NCI-H187 treated with DMSO at 0.1 percent for 48 hours (cell line): ENCODE measurements at places on chromosomes 5 and 9.

GRCh38 chr9:110058304-110058953, 149.5 kb downstream of the C9orf152 start:
- no peak for DNase-seq

DNA sequence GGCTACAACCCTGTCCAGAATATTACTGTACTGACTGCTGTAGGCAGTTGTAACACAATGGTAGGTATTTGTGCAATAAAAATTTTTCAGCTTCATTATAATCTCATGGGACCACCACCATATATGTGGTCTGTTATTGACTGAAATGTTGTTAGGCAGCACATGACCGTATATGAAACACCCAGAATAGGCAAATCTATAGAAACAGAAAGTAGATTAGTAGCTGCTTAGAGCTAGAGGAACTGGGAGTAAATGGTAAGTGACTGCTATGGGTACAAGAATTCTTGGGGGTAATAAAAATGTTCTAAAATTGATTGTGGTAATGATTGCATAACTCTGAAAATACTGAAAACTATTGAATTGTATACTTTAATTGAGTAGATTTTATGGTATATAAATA, 185.7 kb downstream of the ESM1 start:
- DNase-seq: no peak

DNA sequence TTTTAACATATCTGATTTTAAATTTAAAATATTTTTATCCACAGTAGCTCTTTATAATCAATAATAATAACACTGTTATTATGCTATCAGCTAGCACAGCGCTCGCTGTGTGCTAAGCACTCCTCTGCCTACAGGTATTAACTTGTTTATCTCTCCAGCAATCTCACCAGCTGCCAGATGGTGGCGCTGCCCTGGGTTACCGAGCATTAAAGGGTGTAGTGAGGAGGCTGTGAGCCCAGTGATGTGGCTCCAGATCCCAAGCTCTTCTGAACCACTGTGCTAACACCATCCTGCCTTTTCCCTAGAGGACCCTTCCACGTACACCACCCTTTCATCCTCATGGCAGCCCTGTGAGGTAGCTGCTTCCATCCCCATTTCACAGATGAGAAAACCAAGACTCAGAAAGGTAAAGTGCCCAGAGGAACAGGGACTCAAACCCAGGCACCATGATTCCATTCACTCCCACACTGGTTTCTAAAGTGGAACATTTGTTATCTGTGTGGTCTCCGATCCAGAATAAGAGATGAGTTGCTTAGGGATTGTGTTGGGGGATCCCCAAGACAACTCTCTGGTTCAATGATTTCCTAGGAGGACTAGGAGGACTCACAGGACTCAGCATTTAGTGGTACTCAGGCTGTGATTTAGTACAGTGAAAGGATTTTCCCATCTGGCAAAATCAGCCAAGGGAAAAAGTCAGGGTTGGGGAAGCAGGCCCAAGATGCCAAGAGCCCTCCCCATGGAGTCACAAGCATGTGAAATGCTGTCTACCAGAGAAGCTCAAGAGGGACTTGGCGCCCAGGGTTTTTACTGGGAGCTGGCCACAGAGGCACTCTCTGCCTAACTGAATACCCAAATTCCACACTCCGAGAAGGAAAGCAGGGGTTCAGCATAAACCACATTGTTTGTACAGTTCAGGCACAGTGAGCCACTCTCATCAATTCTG, 7.0 kb downstream of the IGFBPL1 start:
- no peak for DNase-seq

DNA sequence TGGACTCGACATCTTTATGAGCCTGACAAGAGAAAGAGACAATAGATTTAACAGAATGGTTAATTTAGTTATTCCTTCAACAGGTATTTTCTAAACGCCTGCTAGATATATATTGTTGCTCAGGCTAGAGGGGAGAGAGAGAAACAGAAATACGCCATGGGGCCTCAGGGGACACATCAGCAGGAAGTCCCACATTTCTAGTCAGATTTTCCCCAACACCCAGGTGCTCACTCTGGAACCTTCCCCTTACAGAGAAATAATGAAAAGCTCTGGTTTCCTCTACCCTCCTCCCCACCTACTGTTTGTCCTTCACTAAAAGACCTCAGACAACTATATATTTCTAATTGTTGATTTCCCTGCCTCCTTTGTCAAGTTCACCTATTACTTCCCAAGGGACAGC, 130.3 kb upstream of the TBC1D2 start:
- DNase-seq: no peak

GRCh38 chr5:33721491-33722200, 170.1 kb downstream of the ADAMTS12 start:
- no peak for DNase-seq

GRCh38 chr5:139961435-139962157, 81.5 kb downstream of the NRG2 start:
- no peak for DNase-seq

GRCh38 chr5:109483395-109483971, 73.7 kb upstream of the PJA2 start:
- no peak for DNase-seq

- DNase-seq: no peak
Observed at GRCh38 chr9:114409103-114409780, 21.5 kb upstream of the AKNA start.

GRCh38 chr5:132261881-132262845, 4.7 kb downstream of the PDLIM4 start:
- no peak for DNase-seq

DNA sequence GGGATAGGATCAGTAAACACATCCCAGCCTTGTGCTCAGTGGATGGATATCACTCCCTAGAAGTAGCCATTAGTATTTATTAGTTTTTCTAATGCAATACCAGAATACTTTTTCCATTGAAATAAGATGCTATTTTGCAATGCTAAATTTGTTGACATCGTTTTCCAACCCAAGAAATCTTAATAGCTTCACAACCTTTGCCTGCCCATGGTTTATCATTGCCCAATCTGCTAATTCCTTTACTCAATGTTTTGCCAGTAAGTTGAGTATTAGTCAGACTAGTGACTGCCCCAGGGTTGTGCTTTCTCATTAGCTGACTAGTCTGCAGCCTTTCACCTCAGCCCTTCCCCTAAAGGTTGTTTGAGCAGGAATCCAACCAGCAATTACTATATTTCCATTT, 62.9 kb downstream of the NREP start:
- DNase-seq: no peak

GRCh38 chr5:134547579-134547978, 22.1 kb downstream of the JADE2 start:
- DNase-seq: no peak

DNA sequence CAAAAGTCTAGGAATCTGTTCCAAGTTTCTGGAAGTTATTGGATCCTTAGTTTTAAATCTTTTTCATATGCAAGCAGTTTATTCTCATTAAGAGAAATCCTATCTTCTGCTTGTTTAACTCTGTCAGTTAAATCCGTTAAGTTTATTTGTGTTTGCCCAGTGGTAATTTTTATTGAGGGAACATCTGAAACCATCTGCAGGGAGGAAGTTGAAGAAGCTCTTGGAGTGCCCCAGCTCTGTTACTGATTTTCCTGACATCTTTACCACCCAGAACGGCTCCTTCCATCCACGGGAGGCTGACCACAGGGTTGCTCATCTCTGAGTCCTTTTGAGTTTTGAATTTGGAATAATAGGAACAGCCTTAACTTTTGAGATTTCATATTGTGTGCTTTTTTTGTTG, 99.9 kb upstream of the ZNF618 start:
- DNase-seq: no peak

- no peak for DNase-seq
Observed at GRCh38 chr5:15995341-15996052, 184.1 kb downstream of the MARCHF11 start.

DNA sequence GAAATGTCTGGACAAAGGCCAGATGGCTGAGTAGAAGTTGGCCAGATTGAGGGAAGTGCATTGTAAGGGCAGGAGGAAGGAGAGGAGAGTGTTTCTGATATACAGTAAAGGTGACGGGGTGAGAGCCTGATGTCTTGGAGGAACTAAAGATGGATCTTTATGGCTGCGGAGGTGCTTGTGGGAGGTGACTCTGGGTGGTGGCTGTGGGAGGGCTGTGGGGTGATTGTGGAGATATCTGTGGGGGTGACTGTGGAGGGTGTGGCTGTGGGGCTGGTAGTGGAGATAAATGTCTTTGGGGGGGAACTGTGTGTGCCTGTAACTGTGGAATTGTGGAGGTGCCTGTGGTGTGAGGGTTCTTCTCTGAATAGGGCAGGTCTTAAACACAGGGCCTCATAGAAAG, 121.4 kb downstream of the CMYA5 start:
- no peak for DNase-seq

GRCh38 chr5:93572101-93572607, 8.9 kb downstream of the NR2F1-AS1 start:
- DNase-seq: no peak

DNA sequence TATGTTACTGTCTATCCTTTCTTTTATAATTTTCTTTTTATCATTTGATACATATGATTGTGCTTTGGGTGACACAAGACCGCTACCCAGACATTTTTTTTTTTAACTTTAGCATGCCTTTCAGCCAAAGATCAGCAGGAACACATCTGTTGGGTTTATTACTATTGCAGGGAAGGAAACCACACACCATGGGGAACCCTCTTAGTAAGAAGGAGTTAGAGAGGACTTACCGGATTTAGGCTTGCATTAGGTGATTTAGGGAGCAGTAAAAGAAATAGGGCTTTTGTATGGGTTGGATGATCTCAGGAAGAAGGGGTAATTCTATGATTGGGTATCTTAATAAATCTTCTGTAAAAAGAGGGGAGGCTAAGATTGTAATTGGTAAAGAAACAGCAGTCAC, 138.2 kb downstream of the SNX18 start:
- DNase-seq: no peak

DNA sequence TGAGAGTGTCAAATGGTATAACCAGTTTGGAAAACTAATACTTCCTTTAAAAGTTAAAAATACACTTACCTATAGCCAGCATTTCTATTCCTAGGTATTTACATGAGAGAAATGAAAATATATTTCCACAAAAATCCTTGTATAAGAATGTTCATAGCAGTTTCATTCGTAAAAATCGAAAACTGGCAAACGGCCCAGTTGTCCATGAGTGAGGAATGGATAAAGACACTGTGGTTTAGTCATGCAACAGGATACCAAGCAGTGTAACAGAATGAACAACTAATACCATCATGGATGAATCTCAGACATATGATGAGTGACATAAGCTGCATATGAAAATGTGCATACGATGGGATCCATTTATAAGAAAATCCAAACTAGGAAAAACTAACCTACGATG, 136.7 kb downstream of the MACROH2A1 start:
- no peak for DNase-seq

- no peak for DNase-seq
Observed at GRCh38 chr5:148540647-148541046, 113.7 kb downstream of the HTR4 start.
